HCT116 (cell line): ENCODE measurements at places on chromosomes 11 and 22. TPM values are rescaled to one million over a fixed set of nuclear protein-coding genes. Genes with fewer than 3 reads are reported as not detected.

The HPS5 gene
- total RNA-seq, result 19.6 TPM

The PKP3 gene
- 157 TPM for total RNA-seq

GRCh38 chr11:29879560-29879959, 137.3 kb downstream of the KCNA4 start:
- no peak for DNase-seq

DNA sequence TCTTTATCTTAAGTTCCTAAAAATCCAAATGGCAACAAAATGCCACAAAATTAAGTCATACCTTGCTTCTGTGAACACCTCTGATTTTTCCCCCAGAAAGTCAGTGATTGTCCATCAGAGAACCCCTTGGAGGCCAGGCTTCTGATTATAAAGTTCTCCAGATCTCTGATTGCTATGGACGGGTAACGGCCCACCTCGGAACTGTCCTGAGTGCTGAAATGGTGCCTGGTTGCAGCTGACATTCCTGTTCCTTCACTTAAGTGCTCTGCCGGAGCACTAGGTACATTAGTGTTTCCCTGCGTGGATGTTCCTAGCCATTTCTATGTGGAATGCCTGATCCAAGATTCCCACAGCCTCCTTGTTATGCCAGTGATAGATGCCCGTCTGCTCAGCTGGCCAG, 85.0 kb downstream of the CHST1 start:
- DNase-seq, result no peak

- DNase-seq, result no peak
These were observed 309.7 kb upstream of the PLET1 start for GRCh38 chr11:112570333-112570732.
